ENCODE measurements at places on chromosomes 6 and 20.

DNA sequence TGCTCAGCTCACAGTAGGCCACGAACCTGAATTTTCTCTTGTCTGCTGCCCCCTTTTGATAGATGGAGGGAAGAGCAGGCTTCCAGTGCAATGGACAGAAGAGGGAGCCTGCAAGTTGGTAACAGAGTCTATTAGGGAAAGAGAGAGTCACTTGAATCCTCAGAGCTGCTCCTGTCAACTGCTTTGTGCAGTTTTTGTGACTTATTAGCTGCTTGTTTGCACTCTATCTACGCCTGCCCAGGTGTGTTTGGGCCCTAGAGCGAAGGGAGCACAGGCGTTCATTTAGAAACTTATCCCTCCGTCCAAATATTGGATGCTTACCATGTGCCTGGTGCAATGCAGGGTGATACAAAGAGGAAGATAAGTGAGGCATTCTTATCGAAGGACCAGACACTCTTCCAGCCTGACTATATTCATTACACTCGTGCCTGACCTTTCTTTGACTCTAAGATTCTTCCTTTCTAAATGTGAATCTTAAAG is 11.6 kb upstream of the SLC2A12 start:
- peak; percentile 57 for DNase-seq

- no peak for DNase-seq
Measured at GRCh38 chr6:1329708-1330107, 17.8 kb downstream of the FOXQ1 start.

DNA sequence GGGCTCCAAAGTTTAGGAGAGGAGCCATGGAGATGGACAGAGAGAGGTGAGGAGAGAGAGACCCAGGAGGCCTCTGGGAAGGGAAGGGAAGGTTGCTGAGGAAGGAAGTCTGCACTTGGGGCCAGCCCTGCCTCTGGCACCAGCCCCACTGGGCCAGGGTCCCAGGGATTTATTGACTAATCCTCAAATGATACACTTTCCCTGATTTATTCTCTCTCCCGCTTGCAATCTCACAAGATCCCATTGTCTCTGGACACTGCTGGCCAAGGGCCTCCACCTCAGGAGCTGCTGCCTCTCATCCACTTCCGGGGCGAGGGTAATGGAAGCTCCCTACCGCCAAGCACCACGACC is 43.6 kb upstream of the FOXP4 start:
- DNase-seq: no peak

DNA sequence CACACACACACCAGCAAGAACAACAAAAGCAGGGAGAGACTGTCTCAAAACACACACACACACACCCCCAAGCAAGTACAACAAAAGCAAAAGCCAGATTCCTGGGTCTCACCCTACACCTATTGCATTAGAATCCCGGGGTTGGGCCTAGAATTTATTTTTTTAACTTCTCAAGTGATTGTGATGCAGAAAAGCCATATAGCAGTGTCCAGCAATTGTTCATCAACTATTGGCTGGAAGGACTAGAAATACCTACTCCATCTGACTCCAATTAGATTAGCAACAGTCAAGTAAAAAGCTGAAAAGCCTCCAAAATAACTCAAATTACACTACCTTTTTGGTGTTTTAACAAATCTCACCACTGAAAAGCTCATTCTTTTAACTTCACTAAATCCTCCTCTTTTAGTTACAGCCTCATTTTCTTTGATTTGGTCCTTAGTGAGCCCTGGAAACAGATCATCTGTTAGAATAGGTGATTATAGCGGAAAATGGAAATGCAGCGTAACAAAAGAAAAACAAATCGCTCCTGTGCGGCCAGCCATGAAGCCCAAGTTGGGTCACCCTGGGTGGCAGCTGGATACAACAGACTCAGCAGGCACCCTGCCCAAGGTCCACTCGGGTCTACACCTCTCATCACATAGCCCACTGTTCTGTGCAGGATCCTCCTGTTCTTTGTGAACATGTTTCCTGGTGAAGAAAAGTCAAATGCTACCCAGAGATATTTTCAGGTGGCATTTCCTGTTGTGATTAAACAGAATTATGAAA is 38.7 kb downstream of the STAU1 start:
- DNase-seq: no peak

GRCh38 chr6:135390458-135390857 is 107.1 kb downstream of the AHI1 start:
- DNase-seq: no peak

DNA sequence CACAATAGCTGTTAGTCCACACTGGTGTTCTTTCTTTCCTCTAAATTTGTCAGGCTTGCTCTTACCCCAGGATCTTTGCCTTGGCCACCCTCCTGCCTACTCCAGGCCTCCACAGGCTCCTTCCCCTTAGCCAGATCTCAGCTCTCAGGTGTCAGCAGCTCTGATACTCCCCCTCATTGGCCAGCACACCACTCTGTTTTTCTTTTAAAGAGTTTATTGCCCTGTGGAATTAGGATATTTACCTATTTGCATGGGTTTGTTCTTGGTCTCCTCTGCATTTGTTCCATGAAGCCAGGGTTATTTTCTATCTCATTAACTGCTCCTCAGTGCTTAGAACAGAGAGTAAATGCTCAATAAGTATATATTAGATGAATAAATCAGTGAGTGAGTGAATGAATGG is 36.8 kb downstream of the GCNT2 start:
- no peak for DNase-seq

DNA sequence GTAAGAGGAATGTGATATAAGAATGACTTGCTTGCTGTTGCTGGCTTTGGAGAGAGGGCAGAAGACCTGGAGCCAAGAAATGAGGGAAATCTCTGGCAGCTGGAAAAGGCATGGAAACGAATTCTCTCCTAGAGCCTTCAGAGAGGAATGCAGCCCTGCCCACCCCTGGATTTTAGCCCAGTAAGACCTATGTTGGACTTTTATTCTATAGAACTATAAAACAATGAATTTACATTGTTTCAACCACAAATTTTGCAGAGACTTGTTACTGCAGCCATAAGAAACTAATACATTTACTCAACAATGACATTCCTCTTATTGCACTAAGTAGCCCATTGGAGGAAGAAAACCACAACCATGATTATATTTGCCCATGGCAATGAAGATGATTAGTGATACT is 39.5 kb upstream of the PREP start:
- DNase-seq: no peak

DNA sequence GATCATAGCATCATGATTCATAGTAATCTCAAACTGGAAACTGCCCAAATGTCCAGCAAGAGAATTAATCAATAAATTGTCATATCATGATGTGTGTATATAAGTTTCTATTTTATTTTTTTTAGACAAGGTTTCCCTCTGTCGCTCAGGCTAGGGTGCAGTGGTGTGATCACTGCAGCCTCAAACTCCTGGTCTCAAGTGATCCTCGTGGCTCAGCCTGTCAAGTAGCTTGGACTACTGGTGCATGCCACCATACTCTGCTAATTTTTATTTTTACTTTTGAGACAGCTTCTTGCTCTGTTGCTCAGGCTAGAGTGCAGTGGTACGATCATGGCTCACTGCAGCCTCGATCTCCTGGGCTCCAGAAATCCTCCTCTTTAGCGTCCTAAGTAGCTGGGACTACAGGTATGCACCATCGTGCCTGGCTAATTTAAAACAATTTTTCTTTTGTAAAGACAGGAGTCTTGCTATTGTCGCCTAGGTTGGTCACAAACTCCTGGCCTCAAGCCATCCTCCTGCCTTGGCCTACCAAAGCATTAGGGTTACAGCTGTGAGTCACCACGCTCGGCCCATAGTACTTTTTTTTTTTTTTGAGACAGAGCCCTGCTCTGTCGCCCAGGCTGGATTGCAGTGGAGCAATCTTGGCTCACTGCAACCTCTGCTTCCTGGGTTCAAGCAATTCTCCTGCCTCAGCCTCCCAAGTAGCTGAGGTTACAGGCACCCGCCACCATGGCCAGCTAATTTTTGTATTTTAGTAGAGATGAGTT is 8.7 kb upstream of the ATRN start:
- DNase-seq: no peak

DNA sequence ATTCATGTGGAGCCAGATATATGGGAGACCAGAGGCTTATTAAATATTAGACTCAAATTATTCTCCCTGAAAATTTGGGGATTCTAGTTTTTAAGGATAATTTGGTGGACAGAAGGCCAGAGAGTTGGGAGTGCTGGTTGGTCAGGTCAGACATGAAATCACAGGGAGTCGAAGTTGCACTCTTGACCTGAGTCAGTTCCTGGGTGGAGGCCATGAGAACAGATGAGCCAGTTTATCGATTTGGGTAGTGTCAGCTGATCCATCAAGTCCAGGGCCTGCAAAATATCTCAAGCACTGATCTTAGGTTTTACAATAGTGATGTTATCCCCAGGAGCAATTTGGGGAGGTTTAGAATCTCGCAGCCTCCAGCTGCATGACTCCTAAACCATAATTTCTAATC is 563.5 kb upstream of the NRSN1 start:
- DNase-seq: no peak

- no peak for DNase-seq
Measured at GRCh38 chr6:30405934-30406333, 61.0 kb downstream of the RPP21 start.

GRCh38 chr20:21006611-21007010 is 99.5 kb downstream of the LINC00237 start:
- DNase-seq: no peak

GRCh38 chr6:151225919-151226318 is 13.8 kb upstream of the AKAP12 start:
- no peak for DNase-seq

- no peak for DNase-seq
Measured at GRCh38 chr6:79989641-79990040, 14.8 kb upstream of the TTK start.

GRCh38 chr6:135983093-135983492 is 131.6 kb downstream of the PDE7B start:
- DNase-seq: no peak

GRCh38 chr20:9233804-9234203 is 164.9 kb downstream of the PLCB4 start:
- no peak for DNase-seq

DNA sequence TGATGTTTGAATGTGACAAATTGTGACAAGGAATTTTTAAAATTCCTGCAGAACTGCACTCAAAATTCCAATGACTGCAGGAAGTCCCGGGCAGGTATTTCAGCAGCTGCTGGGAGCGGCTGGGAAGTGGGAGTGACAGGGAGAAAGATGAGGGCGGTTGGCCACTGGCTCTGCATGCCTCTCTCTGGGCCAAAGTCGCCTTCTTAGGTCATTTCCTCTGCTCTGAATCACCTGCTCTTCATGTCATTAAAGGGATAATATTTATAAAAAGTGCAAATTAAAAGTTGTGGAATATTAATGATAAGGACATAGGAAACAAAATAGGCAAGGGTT is 43.9 kb downstream of the RAMACL start:
- DNase-seq: no peak

GRCh38 chr20:62823688-62824475 is 7.0 kb downstream of the COL9A3 start:
- no peak for DNase-seq

- no peak for DNase-seq
Measured at GRCh38 chr6:47352194-47352920, 42.7 kb upstream of the TNFRSF21 start.

DNA sequence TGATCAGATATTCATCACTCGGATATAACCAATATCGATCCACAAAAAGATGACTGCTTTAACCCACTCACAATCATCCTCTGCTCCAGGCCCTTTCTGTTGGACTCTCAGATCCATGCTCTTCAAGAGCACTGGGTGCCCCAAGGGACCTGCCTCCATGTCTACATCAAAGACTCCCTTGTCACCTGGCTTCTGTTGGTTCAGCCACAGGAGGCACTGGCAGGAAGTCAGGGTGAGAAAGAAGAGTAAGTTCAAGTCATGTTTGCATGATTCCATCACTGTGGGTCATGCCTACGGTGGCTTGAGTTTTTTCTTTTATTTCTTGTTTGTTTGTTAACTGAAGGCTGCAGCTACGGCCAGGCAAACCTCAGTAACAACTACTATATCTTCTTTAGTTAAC is 243.3 kb downstream of the ADGRG6 start:
- no peak for DNase-seq

GRCh38 chr6:128114164-128114563 is 213.3 kb upstream of the THEMIS start:
- no peak for DNase-seq

DNA sequence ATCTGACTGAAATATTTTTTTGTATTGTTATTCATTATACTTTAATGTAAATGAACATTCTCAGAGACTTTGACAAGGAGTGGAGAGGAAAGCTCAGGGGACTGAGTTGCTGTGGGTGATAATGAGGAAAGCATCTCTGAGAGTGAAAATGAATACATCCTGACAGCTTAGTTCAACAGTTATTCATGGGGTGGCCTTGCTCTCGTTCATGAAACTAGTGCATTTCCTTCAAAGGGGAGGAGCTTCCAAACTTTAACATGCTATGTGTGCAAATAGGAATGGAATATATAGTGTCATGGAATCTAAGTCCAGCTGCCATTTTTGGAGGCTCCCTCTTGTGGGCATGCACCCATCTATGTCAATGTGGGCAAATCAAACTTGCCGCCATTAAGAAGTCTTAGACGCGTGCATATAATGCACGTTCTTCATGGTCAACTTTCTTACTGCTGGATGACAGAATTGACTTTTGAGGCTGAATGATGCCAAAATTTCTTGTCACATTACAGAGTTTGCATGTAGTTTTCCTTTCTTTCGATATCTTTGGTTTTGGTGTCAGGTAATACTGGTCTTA is 124.3 kb upstream of the TMEM170B start:
- no peak for DNase-seq

DNA sequence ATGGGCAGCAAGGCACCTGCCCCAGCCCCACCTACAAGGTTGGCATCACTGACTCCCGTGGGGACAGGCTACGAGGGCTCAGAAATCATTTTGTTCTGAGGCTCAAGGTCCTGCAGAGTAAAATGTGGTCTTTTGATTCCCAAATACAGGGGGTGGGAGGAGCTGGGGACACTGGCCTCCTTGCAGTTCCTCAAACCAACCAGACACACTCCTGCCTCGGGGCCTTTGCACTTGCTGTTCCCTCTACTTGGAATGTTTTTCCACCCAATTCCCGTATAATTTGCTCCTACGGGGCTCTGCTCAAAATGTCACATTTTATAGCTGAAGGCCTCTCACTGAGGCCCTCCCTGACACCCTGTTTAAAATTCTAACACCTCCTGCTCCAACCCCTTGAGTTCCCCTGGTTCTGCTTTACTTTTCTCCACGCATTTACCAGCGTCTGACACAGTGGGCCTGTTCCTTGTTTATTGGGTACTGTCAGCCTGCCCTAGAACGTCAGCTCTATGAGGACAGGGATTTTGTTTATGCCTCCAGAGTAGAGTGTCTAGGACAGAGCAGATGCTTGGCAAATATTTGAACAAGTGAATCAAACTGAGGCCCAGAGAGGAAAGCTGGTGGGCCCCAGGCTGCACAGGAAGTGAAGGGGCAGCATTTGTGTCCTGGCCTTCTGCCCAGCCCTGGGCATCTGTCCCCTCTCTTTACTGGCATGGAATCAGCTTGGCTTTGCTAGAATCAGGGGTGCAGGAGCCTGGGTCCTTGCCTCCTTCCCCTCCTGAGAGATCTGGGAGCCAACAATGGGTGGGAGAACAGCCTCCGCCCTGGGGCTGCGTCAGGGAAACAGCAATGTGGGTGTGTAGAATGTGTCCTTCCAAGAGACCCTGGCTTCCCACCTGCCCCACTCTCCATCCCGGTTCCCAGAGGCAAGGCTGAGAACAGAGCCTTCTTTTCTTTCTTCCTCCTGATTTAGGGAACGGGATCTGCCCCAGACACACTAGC is 18.5 kb downstream of the NOL4L start:
- no peak for DNase-seq

- DNase-seq: no peak
Measured at GRCh38 chr6:149636124-149636523, 12.4 kb downstream of the KATNA1 start.
